ENCODE measurements at places on chromosomes 16 and 17.

DNA sequence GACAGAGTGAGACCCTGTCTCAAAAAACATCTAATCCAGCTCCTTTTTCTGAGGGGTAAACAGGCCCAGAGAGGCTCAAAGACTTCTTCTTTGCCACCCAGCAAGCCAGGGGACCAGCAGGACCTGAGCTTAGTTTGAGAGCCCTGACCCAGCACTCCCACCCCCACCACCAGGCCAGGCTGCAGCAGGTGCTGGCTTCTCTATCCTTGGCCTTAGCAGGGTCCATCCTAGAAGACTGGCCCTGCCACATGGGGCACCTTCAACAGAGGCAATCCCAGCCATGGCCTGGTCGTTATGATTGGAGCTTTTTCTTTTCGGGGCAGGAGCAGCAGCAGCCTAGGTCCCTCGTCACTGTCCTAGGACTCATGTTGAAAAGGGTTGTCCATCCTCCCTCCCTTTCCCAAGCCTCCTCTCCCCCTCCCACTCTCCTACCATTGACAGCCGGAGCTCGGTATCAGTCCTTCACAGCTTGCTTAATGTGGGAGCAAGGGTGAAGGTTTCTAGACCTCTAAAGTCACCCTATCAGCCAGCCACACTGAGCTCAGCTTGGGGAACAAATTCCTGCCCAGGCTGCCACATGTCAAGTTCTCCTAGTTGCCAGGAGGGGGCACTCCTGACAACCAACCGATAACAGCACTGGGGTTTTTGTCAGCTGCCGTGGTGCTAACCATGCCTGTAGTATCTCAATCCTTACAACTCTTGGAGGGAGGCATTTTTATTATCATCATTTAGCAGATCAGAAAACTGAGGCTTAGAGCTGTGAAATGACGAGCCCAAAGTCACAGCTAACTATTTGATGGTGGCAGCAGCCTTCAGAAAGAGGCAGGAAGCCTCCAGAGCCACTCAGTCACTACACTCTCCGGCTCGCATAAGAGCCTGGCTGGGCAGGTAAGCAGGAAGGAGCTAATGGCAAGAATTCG, 11.2 kb downstream of the MRPL27 start:
- peak; percentile 40 for DNase-seq

DNA sequence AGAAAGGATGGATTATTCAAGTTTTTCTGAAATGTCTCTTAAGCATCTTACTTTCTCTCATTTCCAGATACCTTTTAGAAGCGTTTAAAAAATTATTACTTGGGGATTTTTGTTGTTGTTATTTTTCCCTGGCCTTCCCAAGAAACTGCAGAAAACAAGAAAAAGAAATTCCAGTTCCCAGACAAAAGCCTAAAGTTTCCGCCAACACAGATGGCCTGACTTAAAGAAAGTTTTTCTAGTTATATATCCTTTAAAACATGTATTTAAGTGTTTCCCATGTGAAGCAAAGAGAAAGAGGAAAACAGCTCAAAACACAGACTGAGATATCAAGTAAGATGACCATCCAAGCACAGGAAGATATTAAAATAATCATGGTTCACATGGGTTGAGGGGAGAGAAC, 401.7 kb upstream of the MAF start:
- DNase-seq, result no peak

- DNase-seq, result no peak
Observed at GRCh38 chr17:62014526-62014925, 50.6 kb downstream of the MED13 start.

DNA sequence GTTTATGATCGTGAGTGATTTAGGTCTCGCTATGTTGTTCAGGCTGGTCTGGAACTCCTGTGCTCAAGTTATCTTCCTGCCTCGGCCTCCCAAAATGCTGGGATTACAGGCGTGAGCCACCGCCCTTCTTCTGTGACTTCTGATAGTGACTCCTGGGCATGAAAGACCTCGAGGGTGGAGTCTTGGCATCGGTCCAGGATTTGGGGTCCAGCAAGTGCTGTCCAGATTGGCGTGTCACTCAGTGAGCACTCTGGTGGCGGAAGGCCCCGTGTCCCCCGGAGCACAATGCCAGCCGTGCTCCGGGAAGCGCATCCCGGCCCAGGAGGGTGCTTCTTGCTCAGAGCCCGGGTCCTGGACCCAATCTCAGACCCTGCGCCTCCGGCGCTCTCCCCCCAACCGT, 6.8 kb downstream of the OR1F1 start:
- DNase-seq, result no peak

GRCh38 chr17:9241774-9242496, 220.6 kb downstream of the NTN1 start:
- DNase-seq, result no peak

- DNase-seq, result no peak
Observed at GRCh38 chr17:4499431-4500190, 930 bp downstream of the SPNS2 start.
